ENCODE measurements at places on chromosomes 2 and 18.

- DNase-seq, result peak; percentile 58
These were observed 81.5 kb downstream of the NRP2 start for GRCh38 chr2:205763708-205764211.

DNA sequence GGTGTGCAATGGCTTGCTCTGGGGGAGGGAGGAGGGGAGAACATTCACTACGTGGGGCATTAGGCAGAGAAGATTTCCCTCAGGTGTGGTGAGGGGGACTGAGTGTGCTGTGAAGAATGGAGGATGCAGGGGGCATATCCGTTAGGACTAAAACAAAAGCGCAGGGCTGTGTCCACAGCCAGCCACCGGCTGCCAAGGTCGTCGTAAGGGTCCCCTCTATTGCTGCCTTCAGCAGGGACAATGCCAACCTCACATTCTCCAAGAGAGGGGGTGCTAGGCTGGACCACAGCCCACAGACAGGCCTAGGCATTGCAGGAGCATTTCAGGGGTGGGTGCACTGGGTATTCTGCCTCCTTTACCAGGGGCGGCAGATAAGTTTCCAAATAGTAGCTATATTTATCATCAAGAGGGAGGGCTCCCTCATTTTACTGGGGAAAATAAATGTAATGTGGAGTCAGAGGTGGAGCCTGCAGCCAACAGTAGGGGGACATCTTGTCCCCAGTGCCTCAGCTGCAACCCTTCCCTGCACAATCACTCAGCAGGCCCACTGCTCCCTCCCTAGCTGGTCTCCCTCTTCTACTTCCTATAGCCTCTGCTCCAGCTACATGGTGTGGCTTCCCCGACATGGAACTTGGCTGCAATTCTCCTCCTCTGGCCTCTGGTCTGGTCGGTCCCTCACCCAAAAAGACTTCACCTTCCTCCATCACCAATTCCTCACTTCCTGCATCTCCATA lies 74.9 kb upstream of the OTOF start:
- no peak for DNase-seq

- DNase-seq, result no peak
These were observed 391.2 kb downstream of the FBXO15 start for GRCh38 chr18:73756256-73757091.

GRCh38 chr2:41033127-41033526 lies 581.2 kb upstream of the SLC8A1 start:
- no peak for DNase-seq

DNA sequence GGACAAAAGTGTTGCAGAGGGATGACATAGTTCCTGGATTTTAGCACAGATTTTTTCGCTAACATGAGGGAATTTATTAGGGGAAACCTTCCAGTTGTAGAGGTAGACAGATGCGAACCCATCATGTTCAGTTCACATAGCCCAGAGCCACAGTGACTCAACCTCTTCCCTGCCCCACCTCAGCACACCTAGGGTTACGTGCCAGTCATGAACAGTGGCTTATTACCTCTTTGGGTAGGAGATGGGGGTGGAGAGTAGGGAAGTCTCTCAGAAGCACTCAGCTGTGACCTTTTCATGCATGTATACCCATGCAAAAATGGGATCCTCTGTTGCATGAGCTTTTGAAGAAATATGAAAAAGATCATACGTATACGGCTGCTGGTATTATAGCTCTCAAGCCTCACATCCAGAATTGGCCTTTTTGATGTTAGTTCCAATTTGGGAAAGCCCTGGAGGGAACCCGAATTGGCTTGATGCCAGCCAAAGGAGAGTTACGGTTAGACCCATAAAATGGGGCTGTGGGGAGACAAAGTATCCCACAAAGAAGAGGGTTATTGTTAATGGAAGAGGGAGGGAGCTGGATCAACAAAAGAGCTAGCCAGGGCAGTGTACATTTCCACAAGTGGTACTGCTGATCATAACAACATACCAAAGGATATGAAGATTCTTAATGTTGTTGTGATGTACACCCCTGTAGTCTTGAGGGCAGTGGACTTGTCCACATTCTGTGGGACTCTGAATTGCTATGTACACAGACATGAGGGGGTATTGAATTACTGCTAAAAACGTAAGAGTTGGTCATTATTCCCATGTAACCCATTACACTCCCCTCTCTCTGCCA lies 4.9 kb downstream of the TANC1 start:
- DNase-seq, result peak; percentile 65

GRCh38 chr2:238510911-238511613 lies 84.3 kb downstream of the ASB1 start:
- peak; percentile 18 for DNase-seq

GRCh38 chr2:144553379-144553778 lies 33.5 kb upstream of the ZEB2 start:
- no peak for DNase-seq

GRCh38 chr2:9087121-9087681 lies 83.7 kb upstream of the MBOAT2 start:
- no peak for DNase-seq

- no peak for DNase-seq
These were observed 44.5 kb upstream of the FAM110C start for GRCh38 chr2:90645-91312.

GRCh38 chr18:47427923-47428637 lies 176.6 kb upstream of the SKOR2 start:
- no peak for DNase-seq

- DNase-seq, result no peak
These were observed 901.9 kb upstream of the ZEB2 start for GRCh38 chr2:145421841-145422240.

- no peak for DNase-seq
These were observed 300.6 kb downstream of the TDRD15 start for GRCh38 chr2:21424375-21424774.
